ENCODE measurements at places on chromosomes 16 and 17.

DNA sequence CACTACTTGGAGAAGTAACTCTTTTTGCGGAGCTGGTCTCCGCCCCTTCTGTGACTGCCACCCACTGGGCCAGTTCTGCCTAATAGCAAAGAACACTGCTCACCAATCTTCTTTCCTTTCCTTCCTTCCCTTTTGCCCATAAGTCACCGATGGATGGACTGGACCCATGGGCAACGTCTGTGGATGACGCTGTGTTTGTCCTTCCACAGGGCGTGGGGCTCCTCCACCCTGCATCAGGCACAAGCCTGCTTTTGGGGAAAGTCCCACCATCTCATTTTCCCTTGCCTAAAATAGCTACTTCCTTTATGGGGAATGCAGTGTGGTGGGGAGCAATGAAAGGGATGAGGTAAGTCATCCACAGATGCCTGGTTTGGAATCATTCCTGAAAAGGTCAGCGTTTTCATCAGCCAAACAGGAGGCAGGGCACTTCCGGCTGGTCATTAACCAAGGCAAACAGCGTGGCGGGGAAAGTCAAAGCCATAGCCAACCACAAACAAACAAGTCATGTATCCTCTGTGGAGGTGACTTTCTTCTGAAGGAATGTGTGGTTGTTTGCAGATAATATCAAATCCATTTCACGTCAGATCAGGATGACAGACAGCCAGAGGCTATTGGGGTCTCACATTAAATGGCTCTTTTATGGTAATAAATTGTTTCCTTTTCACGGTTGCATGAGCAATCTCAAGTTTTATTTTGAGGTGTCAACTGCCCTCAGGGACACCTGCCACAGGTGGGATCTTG lies 30.7 kb upstream of the MED9 start:
- peak; percentile 82 for DNase-seq

- no peak for DNase-seq
These were observed 254.4 kb upstream of the PMFBP1 start for GRCh38 chr16:72426386-72426785.

- no peak for DNase-seq
These were observed 36.0 kb upstream of the HLF start for GRCh38 chr17:55228683-55229192.

- no peak for DNase-seq
These were observed 42.5 kb downstream of the PSME3IP1 start for GRCh38 chr16:57143149-57143921.

DNA sequence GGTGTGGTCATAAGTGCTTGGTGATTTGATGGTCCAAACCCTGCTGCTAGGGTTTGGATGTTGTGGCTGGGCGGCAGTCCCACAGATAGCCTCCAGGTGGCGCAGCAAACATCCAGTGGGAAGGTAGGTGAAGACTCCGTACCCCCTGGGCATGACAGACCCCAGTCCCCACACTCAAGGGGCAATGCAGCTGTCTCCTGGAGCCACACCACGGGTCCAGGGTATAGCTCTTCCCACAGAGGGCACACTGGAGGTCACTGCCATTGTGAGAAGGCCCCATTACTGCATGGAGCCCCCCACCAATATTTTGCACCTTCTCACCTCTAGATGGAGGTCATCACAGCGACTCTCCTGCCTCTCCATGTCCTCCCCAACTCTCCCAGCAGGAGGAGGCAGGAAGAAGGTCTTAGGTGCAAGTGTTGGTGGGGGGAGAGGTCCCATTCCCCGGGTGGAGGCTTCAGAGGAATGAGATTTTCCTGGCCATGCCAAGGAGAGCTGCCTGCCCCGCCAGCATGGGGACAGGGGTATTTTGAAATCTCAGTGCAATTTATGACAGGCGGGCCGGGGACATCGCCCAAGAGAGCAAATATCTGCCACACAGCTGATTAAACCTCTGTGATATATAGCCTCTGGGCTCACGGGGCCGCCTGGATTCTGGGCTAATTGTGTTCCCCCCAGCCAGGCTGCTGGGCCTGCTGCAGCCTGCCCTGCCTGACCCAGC lies 17.1 kb upstream of the C17orf113 start:
- DNase-seq = peak; percentile 56

GRCh38 chr16:78198288-78198687 lies 98.8 kb downstream of the WWOX start:
- DNase-seq = no peak

GRCh38 chr17:75551266-75551665 lies 25.8 kb downstream of the LLGL2 start:
- no peak for DNase-seq

DNA sequence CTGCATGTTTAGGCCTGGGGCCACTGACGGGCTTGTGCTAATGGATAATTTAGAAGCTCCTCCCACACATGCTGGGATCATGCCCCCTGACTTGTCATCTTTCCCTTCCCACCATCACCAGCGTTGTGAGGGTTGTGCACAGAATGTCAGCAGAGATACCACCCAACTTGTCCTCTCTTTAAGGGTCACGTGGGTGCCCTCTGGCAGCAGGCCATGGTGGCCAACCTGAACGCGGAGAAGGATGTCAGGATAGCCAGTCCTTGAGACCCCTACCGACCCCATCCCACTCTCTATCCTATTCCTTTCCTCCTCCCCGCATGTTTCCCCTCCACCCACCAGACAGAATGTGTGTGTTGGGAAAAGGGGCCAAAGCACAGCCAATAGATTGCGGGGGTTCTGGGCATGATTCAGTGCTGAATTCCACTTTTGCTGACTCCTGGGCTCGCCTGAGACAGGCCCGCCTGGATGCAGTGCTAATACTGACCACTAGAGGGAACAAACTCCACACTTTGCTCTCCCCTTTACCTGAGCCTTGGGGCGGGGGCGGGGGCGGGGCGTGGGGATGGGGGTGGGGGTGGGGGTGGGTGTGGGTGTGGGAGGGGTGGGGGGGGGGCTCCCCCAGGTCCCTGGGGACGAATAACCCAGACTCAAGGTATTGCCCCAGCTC lies at the start of gene GH2:
TSS of gene GH2 (minus strand) at position 10 of the 667 bp plus-strand sequence. CDS start 143 bp downstream, outside the sequence.
- peak; percentile 64 for DNase-seq
